COR-L47 (cell line): ENCODE measurements at places on chromosomes 3 and 15.
A peak's percentile ranks its signal among the peaks of the same experiment; 100 is the strongest.

GRCh38 chr3:130517602-130518001 lies 625 bp downstream of the COL6A6 start:
- DNase-seq: no peak

DNA sequence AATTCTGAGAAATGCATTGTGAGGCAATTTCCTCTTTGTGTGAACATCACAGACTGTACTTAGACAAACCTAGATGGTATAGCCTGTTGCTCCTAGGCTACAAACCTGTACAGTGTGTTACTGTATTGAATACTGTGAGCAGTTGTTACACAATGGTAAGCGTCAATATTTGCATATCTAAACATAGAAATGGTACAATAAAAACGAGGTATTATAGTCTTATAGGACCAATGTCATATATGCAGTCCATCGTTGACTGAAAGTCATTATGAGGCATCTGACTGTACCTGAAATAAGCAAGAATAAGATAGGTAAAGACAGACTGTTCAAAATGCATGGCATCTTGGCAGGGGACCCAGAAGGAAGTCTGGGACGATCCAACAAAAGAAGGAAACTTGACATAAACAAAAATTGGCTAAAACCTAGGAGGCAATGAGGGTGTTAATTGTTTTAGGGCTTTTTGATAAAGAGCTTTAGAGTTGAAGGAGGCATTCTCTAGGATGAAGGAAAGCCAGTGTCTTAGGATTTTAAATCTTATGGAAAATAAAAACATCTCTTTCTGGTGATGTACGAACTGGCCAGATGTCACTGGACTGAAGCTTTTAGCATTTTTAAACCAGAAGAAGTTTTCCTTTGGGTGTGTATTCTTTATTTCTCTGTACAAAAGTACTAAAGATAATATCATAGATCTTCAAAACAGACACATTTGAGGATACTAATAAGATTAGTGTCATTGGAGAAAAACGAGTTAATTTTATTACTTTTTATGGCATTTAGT lies 9.2 kb upstream of the SPRED1 start:
- DNase-seq: no peak

- no peak for DNase-seq
These were observed 63.4 kb downstream of the SNRK start for GRCh38 chr3:43349716-43350115.

GRCh38 chr3:145767909-145768308 lies 393.1 kb downstream of the PLOD2 start:
- peak; percentile 15 for DNase-seq

DNA sequence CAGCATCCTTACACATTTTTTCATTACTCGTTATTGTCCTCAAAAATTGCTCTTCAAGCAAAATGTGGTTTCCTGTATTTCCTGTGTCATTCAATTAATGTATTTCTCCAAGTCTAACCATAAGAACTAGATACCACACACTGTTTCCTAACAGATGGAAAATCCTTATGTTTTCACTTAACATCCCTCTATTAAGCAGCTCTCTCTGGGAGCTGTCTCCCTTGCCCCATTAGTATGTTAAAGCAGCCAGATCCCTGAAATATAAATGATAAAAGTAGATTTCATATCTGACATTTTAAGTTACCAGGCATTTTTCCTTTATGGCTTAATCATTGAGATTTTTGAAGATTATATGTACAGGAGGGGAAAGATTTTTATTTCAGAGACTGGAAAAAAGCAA lies 15.9 kb downstream of the PFN2 start:
- DNase-seq: no peak

GRCh38 chr3:30666572-30667279 lies 60.3 kb downstream of the TGFBR2 start:
- no peak for DNase-seq

GRCh38 chr3:29805757-29806156 lies 524.9 kb downstream of the RBMS3 start:
- no peak for DNase-seq

GRCh38 chr3:51137715-51138114 lies 247.4 kb upstream of the MANF start:
- no peak for DNase-seq

DNA sequence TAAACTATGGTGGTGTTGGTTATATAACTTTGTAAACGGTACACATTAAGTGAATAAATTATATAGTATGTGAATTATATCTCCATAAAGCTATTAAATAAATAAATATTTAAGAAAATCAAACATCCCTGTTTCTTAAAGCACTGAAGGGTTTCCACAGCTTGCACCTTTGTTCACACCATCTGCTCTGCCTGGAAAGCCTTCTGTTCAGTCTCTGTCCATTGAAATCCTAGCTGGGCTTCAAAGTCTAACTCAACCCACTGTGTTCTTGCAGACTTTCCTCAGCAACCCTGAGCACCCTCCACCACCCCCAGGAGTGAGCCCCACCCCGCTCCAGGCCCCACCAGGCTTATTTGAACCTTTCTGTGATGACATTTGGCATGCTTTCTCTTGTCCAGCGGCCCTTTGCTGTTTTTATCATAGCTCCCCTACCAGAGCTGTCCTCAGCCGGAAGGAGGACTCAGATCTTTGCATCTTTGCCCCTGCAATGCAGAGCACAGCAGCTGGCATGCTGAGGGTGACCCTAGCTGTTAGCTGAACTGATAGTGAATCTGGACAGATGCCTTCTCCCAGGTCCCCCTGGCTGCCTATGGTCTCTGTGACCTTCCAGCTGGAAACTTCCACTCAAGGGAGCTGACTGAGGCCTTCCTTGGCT lies 105.2 kb downstream of the DAPK2 start:
- DNase-seq: no peak

DNA sequence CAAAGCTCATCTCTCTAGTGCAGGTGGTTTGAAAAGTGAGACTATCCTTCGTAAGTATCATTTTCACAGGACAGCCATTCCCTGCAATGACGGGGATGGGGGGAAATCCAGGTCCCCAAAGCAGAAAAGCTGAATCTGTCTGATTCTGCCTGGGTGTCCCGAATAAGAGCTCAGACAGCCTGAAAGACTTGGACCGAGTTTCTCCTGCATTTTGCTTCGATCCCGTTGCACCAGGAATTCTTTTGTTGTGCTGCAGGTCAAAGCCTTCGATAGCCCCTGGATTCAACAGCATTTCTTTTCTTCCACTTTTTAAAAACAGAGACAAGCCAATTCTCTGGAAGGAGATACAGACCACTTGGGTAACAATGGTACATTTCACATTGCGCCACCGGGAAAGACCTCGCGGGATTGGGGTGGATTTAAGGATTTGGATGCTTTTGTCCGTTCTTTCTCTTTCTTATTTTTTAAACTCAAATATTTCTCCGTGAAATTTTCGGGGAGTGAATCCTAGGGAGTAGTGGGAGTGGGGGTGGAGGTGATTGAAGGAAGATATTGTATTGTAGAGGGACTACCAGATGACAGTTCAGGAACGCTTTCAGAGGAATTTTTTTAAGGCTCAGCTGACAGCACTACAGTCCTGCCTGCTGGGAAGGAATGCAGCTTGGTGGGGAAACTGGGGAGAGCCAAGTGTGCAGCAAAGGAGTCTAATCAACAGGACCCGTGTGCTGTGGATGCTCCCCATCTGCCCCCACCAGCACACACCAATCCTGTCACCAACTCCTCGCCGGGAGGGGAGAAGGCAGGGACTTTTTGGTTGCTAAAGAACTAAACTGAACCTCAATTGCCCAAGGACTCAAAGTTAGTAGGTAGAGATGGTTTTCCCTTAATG lies 2.6 kb downstream of the SLITRK3 start:
- no peak for DNase-seq

GRCh38 chr15:62279041-62279440 lies 114.0 kb upstream of the C2CD4B start:
- DNase-seq: no peak

GRCh38 chr3:43378066-43378935 lies 92.0 kb downstream of the SNRK start:
- DNase-seq: no peak

- no peak for DNase-seq
These were observed 39.6 kb upstream of the MAGEF1 start for GRCh38 chr3:184751204-184752040.

DNA sequence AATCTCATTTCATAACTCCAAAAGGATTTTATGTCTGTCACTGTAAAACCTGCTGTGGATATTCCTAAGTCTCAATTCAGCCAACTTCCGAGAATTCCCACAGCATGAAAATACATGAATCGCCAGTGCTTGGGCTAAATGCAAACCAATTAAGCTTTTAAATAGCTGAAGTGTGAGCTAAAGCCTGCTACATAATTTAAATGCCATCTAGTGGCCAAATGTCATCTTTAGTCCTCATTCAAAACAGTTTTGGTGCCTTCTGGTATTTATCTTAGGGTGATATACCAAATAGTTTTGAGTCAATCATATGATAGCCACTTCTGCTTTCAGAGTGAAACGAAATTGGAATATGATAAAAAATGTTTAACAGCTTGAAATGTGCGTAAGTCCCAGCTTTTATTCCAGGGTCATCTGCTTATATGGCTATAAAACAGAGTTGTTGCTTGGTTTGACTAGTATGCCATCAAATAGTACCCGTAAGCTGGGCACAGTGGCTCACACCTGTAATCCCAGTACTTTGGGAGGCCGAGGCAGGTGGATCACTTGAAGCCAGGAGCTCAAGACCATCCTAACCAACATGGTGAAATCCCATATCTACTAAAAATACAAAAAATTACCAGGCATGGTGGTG lies 41.8 kb upstream of the CCNL1 start:
- peak; percentile 76 for DNase-seq

DNA sequence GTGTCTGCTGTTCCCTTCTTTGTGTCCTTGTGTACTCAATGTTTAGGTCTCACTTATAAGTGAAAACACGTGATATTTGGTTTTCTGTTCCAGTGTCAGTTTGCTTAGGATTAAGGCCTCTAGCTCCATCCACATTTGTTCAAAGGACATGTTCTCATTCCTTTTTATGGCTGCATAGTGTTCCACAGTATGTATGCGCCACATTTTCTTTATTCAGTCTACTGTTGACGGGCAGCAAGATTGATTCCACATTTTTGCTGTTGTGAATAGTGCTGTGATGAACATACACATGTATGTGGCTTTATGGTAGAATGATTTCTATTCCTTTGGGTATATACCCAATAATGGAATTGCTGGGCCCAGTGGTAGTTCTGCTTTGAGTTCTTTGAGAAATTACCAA lies 122.7 kb upstream of the THBS1 start:
- no peak for DNase-seq

GRCh38 chr15:93524432-93524831 lies 435.4 kb upstream of the RGMA start:
- no peak for DNase-seq

GRCh38 chr3:45084361-45084760 lies 58.3 kb downstream of the CLEC3B start:
- no peak for DNase-seq

GRCh38 chr3:36992806-36993325 lies at the start of gene EPM2AIP1:
Gene EPM2AIP1 (minus strand): TSS chr3:36993131. CDS start chr3:36993077, 54 bp downstream.
- no peak for DNase-seq

DNA sequence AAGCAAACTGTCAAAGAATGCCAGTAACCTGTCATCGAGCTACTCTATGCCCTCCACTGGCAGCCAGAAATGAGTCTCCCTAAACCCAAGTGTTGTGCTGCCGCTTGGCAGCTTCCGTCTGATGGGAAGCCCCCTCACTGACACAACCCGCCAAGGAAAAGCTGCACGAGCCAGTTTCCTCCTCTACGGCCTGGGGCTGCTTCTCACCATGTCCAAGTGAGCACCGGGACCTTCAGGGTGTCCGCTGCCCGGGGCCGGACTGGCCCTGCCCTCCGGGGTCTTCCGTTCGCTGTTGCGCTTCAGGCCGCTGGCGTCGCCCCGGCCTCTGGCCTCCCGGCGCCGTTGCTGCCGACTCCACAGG lies 490 bp downstream of the TOMM70 start:
- no peak for DNase-seq

DNA sequence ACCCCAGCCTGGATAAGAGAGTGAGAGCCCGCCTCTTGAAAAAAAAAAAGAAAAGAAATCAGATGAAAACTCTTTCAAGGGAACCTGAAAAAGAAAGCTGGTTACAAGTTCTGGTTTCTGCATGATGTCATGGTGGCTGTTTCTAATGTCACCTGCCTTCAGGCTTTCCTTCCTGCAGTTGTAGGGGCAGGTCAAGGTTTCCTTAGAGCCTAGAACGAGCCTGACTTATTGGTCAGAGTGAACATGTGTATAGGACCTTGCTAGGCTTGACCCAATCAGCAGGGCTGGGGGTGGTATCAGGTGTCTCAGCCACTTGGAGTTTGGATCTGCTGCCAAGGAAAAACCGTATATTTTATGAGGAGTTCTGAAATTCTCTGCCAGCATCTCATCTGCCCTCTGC lies 3.8 kb downstream of the IVD start:
- no peak for DNase-seq

GRCh38 chr3:14480207-14481017 lies 59.7 kb downstream of the GRIP2 start:
- no peak for DNase-seq

DNA sequence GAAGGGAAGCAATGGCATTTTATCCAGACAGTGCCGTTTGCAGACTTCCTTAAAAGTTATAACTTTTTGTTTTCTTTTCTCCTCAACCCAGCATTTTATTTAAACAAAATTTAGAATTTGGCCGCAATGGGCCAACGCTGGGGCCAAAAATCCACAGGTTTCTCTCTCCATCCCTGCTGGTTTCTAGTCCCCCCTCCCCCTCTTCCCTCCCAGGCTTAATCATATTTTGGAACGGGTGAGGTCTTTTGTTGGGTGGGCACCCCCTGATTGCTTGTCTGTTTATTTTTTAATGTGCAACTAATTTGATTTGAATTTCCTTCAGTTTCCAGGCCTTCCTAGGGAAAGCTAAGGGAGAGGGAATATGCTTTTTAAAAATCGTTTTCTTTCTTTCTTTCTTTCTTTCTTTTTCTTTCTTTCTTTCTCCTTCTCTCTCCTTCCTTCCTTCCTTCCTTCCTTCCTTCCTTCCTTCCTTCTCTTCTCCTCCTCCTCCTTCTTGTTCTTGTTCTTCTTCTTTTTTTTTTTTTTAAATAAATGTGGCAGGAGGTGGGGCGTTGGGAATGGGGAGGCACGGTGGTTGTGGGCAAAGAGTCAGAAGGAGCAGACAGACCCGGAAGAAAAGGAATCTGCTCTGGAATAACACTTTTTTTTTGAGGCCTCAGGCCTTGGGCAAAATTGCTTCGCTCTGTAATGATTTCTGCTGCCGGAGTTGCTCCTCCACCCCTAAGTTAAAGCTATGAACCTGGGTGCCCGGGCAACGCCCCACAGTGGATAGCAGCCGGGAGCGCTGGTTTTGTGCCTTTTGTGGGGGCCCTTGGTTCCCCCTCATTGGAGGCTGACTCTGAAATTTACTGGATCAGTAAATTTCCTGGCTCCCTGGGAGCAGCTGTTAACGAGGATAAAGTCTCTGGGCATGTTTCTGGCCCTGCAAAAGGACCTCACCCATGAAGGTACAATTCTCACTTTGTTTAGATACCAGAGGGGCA lies 1.9 kb downstream of the FNDC3B start:
- DNase-seq: no peak

- no peak for DNase-seq
These were observed 67.0 kb upstream of the TPM1 start for GRCh38 chr15:62975515-62975914.

DNA sequence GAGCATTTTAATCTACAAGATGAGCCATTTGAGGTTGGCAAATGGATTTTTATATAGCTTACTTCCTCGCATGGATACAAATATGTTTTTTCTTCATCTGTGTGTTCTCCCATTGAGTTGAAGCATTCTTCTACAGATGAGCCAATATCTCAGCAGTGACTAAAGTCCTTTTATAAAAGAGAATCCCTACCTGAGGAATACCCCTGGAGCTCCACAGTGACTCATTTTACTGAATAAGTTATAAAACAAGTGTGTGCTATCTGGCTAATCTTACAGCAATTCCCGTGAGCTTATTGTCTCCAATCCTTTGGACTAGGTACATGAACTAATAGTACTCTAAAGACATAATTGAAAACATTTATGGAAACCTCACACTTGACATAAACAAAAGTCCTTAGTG lies 354.2 kb upstream of the BCHE start:
- no peak for DNase-seq
